ENCODE measurements at places on chromosomes 5 and 9.

GRCh38 chr5:60492958-60493357 lies 207.0 kb downstream of the DEPDC1B start:
- ATAC-seq = no peak

DNA sequence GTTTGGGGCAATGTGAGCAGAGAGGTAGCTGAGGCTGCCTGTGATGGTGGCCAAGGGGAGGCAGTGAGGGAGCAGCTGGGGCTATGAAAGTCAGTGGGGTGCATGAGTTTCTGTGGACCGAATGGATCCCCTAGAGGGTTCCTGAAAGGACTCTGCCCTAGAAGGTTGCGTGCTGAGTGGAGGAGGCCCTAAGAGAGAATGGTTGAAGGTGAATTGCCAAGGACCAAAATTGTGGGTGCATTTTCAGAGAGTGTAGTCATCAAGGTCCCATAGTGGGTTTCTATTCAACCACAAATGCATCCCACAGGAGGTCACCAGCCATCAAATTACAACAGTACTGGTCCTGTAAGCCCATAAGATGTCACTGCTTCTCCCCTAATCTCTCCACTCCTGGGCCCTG lies 298.3 kb downstream of the CDK5RAP2 start:
- peak; percentile 51 for ATAC-seq

DNA sequence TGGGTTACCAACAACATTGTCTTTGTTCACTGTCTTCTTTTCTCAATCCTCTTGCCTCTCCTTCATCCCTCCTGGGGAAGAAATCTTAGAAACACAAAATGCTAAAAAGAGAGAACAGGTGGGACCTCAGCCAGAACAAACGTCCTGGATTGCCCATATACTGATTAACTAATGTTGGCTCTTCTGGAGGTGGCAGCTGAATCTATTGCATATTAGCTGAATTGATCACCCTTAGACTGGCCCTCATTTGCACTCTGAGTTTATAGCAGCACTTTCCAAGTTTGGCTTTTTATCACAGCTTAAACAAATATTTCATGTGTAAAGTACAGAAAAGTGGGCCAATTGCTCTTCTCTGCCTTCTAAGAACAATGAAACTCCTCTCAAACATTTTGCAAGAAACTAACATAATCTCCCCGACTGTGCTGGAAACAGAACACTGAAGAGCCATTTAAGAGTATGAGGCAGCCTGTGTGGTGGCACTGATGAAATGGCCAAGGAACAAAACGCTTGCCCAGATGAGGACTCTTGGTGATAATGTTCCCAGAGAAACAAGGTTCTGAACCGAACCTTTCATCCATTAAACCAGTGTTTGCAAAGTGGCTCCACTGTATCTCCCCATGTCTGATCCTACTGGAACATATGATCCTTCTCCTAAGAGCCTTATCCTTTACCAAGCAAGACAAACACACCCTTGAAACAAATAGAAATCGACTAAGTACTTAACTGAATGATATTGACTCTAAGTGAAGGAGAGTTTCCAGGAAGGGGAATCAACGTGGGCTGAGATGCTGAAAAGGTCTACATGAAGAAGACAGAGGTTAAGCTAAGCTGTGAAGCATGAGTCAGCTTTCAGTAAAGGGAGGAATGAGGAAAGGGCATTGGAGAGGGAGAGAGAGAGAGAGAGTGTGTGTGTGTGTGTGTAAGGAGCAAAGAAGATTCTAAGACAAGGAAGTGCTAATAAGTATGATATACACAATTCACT lies 83.2 kb upstream of the LIFR start:
- ATAC-seq = no peak

DNA sequence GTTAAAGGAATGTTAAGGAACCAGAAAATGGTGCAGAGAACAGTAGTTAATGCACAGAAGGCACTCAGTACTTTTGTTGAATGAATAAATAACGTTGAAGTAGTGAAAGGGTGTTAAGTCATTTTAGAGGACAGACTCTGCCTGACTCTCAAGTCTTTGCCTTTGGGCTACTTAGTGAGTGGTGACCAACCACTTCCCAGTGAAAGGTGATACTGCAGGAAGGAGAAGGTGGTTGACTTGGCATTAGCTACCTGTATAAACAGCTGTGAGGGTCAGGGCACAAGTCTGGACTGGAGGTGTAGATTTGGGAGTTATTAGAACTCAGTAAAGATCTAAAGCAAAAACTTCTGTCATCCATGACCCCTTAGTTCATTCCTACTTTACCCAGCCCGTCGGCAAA lies 4.9 kb upstream of the SHB start:
- no peak for ATAC-seq

DNA sequence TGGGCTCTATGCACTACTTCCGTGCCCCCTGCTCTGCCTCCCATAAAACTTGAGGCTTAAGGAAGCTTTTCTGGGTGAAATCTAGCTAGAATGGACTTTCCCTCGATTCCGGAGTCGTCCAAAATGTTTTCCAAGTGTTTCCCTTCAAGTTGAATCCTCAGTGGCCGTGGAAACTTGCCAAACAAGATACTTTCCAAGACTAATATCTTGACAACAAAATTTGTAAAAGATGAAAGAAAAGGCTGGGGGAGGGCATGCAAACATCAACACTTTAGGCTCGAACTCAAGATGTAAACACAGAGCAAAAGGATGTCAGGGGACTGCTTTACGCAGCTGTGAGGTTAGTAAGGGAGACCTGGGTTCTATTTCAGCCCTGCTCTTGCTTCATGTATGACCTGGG lies 482.8 kb upstream of the KLF4 start:
- ATAC-seq = no peak

DNA sequence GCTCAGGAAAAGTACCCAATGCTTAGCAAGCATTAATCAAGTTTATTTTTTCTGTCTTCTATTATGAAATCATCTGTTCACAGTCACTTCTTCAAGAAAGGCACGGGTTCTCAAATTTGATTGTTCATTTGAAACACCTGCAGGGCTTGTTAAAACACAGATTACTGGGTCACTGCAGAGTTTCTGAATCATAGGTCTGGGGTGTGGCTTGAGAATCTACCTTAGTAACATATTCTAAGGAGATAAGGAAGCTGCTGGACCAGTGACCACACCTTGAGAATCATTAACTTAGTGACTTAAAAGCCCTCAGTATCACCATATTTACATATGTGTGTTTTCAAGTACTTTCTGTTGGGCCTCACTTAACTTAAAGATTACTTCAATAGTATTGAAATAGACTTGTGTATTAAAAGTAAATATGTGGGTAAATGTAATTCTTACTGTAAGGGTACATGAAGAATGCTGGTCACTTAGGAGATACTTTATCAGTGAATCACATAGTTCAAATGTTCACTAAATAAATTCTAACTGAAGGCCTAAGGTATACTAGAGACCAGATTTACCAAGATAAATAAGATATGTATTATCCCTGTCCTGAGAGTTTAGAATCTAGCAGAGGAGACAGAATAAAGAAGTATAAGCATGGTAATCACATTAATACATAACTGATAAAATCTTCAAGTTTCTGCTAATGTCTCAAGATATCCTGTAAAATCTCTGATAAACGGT lies 1342.1 kb upstream of the C9orf72 start:
- no peak for ATAC-seq

DNA sequence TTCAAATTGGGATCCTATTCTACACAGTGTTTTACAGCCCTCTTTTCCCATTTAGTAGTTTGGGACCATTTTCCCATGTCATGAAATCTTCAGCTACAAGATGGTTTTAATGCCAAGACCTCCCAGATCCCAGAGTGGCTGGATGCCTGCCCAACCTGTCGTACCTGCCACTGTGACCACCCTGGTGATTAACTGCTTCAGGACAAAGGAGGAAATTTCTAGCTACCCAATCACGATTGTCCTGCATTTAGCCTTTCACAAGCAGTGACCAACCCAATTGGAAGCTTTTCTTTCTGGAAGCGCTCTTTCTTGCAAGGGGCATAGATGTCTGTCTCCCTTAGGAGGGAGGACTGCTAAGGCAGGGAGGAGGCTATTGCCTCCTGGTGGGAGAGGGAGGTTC lies 13.8 kb downstream of the IL9 start:
- no peak for ATAC-seq

GRCh38 chr9:117145811-117146490 lies 268.9 kb downstream of the ASTN2 start:
- no peak for ATAC-seq

Data from activated T-helper 17 cell treated with anti-CD3 and anti-CD28 coated beads, Interleukin-2, amount 50 U/mL, for 72 hours (primary cell).